ENCODE measurements at places on chromosomes 2 and 18.

GRCh38 chr2:56918790-56919189 lies 735.0 kb downstream of the CCDC85A start:
- DNase-seq, result no peak

- DNase-seq, result no peak
These were observed 321.6 kb upstream of the LYPD1 start for GRCh38 chr2:132991471-132992045.

GRCh38 chr2:125445495-125445894 lies 1210.5 kb upstream of the GYPC start:
- DNase-seq, result no peak

- no peak for DNase-seq
These were observed 508.9 kb upstream of the TCF4 start for GRCh38 chr18:56096861-56097260.

DNA sequence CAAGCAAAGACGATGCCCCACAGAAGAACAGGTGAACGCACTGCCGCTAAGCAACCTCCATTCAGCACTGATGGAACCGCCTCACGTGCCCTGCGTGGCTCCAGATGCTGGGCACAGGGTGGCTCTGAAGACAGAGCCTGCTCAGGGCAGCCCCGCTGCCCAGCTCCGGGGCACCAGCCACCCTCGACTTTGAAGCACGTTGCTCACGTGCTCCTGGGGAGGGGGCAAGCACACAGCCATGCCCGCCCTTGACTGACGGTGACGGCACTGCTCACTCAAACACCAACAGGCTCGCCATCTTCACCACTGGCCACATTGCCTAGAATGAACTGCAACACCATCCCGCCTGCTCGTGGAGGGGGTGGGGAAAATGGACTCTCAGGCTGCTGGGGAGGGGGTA lies 251.3 kb downstream of the HDAC4 start:
- DNase-seq, result peak; percentile 68

GRCh38 chr2:95024371-95024770 lies 1.1 kb upstream of the MAL start:
- DNase-seq, result no peak

DNA sequence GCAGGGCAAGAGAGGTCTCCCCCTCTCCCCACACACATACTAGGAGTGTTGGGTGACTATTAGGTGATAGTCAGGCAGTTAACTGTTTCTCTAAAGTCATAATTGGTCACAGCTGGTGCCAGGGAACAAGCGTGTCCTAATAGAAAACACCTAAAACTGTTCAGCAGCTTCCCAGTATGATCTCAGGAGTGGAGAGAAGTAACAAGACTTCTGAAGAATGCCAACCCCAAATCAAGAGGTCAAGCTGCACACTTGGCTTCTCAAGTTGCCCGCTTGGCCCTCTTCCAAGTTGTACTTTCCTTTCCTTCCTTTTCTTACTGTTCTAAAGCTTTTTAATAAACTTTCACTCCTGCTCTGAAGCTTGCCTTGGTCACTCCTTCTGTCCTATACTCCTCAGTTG lies 22.4 kb upstream of the STAT1 start:
- no peak for DNase-seq

- peak; percentile 75 for DNase-seq
These were observed 7.7 kb upstream of the COL6A3 start for GRCh38 chr2:237421542-237422116.

GRCh38 chr2:157587576-157587975 lies 41.1 kb downstream of the ACVR1C start:
- DNase-seq, result no peak

- DNase-seq, result no peak
These were observed 194.0 kb downstream of the MBD2 start for GRCh38 chr18:54030434-54030833.

DNA sequence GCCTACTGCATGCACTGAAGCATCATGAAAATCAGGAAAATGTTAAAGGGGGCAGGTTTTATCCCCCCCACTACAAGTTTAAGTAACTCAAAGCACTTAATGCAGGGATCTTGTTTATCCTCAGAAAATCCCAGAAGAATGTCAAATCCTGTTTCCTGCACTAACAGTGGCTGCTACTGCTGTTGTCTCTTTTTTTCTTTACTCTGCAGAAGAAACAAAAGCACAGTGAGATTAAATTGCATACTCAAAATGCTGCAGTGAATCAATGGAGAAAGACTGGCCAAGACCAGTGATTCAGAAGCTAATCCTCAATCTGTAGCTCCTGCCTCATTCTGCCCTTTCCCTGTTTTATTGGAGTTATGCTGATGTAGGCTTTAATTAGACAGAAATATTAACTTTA lies 332.3 kb upstream of the FIGN start:
- no peak for DNase-seq

DNA sequence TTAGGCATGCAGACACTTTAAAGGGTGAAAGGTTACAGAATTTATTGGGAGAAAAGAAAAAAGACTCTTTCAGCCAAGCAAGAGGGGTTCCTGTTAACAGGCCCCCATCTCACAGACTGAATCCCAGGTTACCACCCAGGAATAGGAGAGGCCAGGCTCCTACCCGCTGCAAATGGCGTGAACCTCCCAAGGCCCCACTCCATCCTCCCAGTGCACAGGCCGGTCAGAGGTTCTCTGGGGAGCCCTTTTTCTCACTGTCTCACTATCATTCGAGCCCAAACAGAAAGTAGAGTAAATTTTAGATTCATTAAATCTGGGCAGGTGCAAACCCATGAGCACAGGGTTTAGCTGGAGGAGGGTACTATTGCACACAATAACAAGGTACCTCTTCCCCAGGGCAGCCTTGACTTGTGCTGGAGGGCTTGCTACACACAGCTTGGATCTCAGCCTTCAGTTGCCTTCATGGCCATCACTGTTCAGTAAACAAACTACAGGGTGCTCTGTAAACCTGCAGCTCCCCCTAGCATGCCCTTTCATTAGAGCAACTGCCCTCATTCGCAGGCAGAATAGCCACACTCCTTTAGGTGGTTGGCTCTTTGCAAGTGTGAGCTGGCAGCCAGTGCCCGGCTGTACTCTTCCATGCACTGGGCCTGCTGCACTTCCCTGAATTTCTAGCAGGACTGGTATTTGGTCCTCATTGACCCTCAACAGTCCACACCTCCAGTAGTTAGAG lies 7.3 kb upstream of the PLEK start:
- DNase-seq, result no peak

DNA sequence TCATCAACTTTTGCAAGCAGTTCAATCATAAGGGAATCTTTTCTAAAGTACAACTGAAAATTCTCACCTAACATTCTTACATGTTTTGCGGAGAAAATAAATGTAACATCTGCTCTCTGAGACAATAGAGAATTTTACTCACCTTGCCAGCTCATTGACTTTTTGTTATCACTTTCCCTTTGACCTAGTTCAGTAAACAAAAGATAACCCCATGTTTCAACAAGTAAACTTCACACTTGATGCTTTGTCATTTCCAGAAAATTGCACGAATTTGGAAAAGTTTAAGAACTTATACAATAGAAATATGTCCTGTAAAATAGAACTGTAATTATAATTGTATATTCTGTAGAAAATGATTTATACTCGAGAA lies 1110.0 kb upstream of the ACVR2A start:
- no peak for DNase-seq
